ENCODE measurements at places on chromosomes 16 and 17.

DNA sequence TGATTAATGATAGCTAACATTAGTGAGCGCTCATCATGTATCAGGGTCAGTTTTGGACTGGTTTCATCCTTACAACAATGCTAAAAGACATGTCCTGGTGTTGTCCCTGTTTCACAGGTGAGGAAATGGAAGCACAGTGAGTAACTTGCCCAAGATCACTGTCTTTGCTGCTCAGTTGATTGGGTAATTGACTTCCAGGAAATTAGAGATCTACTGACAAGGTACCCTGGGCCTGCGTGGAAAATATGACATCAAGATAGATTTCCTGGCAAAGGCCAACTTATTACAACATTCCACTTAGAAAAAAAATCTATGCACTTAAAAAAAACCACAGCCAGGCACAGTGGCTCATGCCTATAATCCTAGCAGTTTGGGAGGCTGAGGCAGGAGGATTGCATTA is 96.3 kb downstream of the CYLD start:
- DNase-seq = no peak

GRCh38 chr17:42193969-42194899 is at the start of gene GHDC:
GHDC (minus strand) TSS chr17:42194494; CDS start chr17:42193581, 913 bp downstream.
- DNase-seq = peak; percentile 79

GRCh38 chr17:9072696-9073339 is 51.5 kb downstream of the NTN1 start:
- DNase-seq = no peak

- DNase-seq = no peak
Measured at GRCh38 chr17:57285701-57286100, 29.4 kb downstream of the MSI2 start.

- no peak for DNase-seq
Measured at GRCh38 chr16:79213214-79213613, 387.3 kb downstream of the MAF start.

GRCh38 chr16:71762186-71762585 is 37.7 kb upstream of the PHLPP2 start:
- no peak for DNase-seq

DNA sequence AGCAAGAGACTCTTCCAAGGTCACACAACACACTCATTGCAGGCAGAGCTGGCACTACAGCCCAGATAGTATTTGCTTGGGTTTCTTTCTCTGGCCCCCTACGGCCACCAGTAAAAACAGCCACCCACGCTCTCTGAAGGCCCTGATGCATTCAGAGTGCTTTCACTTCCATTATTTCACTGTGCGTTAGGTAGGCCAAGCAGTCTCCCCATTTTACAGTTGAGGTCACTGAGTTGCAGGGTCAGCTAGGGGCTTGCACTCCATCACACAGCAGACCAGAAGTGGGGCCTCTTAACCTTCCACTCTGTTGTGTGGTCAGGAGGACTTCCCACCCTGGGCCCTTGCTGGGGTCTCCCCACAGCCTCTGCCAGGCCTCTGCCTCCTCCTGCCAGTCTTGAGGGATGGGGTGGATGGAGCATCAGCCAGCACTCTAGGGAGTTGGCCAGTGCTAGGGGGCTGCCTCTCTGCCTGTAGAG is 2.5 kb downstream of the TBX21 start:
- DNase-seq = peak; percentile 9

GRCh38 chr16:53695070-53695469 is 8.6 kb downstream of the RPGRIP1L start:
- no peak for DNase-seq

DNA sequence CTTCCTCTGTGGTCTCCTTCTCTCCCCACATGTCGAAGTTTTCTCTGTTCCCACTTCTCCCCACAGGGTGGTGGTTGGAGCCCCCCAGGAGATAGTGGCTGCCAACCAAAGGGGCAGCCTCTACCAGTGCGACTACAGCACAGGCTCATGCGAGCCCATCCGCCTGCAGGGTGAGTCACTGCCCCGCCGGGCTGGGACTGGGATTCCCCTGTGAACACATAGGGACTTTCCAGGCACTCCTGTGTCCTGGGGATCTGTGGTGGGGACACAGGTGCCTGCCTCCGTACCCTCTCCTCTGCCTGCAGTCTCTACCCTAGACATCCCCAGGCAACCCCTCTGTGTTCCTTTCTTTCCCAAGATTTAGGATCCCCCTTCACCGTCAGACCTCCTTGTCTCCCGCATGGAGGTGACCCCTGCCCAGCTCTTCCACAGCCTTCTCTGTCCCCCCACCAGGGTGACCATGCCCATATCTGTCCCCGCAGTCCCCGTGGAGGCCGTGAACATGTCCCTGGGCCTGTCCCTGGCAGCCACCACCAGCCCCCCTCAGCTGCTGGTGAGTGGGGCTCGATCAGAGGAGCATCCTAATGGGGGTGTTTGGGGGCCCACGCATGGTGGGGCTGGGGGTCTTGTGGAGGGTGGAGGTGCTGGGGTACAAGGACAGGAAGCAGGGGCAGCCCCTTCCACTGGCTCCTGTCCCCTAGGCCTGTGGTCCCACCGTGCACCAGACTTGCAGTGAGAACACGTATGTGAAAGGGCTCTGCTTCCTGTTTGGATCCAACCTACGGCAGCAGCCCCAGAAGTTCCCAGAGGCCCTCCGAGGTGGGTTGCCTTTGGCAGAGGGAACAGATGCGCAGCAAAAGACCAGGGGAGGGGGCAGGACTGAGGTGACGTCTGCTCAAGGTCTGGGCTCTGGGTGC is 5.8 kb downstream of the ITGAM start:
- DNase-seq = no peak

DNA sequence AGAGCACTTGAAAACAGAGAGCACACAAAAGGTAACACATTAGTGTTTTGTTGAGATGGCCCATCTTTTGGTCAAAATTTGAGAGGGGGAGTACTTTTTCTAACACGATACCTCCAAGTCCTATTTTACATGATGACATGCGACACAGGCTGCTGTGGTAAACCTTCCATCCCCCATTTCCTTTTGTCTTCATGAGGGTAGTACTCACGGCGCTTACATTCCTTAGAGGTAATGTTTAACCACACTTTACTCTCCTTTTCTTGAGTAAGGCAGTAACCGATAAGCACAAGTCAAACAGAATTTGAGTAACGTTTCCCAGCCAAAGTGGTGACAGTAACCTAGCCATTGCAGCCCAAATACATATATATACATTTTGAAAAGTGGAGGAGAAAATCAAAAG is 35.8 kb upstream of the PITPNM3 start:
- no peak for DNase-seq

- DNase-seq = no peak
Measured at GRCh38 chr17:17872547-17873345, 36.0 kb upstream of the SREBF1 start.

GRCh38 chr17:2440930-2441329 is 40.1 kb upstream of the MNT start:
- DNase-seq = no peak

DNA sequence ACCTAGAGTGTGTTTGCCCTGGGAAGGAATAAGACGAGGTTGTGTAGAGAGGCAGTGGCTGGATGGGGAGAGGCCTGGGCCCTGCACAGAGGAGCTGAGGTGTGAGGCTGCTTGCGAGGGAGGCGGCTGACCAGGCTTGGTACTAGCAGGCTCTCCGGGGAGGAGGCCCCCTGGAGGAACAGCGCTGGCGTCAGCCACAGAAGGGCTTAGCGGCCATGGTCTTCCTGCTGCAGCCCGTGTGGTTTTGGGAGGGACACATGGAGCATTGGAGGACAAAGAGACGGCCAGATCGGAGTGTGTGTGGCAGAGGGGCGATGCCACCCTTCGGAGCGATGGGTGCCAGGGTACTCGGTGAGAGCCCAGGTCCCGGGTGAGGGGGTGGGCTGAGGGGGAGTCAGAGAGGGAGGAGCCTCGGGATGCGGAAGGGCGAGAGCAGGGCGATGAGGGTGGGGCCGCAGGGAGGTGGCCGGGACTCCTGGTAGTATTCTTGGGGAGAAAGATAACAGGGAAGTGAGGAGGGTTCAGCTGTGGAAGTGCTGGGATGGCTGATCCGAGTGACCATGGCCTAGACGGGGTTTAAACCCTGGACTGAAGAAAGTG is 8.3 kb downstream of the BANP start:
- DNase-seq = no peak

DNA sequence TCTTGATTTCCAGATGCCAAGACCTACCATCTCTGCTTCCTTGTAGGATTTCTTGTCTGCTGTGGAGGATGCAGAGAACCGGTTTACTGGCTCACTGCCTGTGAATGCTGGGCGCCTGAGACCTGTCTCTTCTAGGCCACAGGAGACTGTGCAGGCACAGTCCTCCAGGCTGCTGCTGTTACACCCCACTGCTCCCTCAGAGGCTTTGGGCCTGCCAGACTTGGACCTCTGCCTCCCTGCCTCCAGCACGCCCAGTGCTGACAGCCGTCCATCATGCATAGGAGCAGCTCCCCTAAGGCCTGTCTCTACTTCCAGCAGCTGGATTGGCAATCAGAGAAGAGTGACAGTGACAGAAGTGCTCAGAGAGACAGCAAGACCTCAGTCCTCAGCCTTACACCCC is 6.1 kb downstream of the HROB start:
- no peak for DNase-seq

All from omental fat pad (tissue), 4 donors.